ENCODE measurements at places on chromosomes 6 and 20.

DNA sequence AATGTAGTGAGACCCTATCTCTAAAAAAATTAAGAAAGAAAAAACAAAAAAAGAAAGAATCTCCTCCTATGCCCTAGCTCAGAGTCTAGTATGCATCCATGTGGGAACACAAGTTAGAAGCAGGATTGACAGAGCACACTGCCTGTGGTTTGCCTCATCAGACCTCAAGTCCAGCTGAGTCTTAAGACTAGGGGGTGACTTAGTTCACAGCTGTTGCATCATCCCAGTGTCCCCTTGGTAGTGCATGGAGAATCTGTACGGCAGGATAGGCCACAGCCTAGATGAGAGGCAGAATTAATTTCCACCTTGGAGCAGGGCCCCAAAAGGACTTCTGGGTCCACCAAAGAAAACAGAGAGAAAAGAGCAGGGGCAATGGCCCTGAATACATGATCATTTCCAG, 13.7 kb downstream of the PNPLA1 start:
- no peak for DNase-seq

DNA sequence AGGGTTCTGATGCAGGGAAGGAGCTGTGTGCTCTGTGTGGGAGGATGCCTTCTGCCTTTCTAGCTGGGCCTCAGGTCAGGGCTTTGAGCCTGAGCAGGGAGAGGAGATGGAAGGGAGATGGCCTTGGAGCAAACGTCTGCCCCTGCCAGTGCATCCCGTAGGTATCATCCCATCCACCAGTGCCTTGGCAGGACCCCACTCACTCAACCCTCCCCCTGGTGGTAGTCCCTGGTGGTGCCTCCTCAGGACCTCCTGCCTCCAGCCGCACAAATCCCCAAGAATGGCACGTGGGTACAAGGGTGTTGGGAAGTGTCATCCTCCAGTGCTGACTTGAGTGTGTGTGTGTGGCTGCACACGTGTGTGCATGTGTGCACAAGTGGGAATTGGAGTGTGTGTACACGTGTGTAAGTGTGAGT, 23.1 kb upstream of the MICB start:
- no peak for DNase-seq

GRCh38 chr20:42740226-42740870, 449.4 kb downstream of the PTPRT start:
- DNase-seq, result no peak

GRCh38 chr6:98627129-98627775, 207.1 kb upstream of the POU3F2 start:
- no peak for DNase-seq

- peak; percentile 59 for DNase-seq
Observed at GRCh38 chr6:36979347-36979742, 6.7 kb downstream of the MTCH1 start.
